ENCODE measurements at places on chromosomes 1 and 21.

DNA sequence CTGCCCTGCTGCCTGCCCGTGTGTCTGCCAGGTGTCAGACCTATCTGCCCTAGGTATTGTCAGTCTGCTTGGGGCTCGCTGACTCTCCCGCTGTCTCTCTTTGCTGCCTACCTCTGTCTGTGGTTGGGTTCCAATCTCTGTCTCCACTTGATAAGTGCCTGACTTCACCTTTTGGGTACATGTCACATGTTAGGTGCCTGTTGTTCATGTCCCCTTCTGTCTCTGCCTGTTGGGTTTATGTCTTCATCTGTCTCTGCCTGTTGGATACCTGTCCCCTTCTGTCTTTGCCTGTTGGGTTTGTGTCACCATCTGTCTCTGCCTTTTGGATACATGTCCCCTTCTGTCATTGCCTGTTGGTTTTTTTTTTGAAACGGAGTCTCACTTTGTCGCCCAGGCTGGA lies 14.6 kb downstream of the RPS6KA1 start:
- DNase-seq, result no peak

DNA sequence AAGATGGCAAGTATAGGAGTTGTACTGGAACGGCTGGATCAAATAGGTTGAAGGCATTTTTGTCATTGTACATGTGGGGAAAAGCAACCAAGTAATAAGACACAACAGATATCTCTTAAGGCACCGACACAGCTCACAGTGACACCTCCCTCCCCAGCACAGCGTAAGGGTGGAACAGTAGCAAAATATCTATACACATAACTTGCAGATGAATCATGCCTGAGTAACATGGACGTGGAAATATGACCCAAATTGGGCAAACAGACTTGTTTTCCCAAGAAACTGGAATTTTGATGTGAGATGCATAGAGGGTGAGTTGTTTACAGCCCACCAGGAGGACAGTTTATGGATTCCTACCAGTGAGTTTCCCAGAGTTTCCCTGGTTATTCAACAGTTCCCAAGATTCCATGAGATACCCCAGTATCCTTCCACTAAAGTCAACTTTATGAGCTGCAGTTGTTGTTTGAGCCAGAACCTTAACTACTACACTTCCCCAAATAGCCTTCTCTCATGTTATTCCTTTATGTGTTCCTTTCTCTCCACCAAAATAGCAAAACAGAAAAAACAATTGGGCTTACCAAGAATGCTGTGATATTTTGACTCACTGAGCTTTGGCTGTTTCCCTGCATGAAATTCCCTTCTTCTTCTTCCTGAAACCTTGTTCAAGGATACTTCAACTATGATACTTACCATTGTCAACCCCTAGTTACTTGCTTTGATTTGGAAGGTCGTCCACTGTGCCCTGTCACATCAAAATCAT lies 7.1 kb upstream of the DR1 start:
- DNase-seq, result no peak

- DNase-seq, result no peak
These were observed 272.9 kb downstream of the ADGRL2 start for GRCh38 chr1:82073659-82074058.

DNA sequence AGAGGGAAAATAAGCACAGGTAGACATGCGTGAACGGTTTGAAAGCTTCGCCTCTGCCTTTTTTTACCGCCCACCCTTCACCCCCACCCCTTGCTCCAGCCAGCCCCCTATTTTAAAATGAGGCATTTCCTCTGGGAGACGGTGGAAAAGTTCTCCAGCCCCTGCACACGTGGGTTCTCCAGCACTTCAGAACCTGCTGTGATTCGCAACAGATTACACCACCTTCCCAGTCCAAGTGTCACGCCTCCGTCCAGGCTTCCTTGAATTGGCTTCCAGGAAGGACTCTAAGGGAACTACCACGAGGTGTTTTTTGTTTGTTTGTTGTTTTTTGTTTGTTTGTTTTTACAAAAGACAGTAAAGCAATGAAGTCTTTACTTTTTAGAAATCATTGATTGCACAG lies 2.6 kb downstream of the LRRC7 start:
- peak; percentile 50 for DNase-seq

DNA sequence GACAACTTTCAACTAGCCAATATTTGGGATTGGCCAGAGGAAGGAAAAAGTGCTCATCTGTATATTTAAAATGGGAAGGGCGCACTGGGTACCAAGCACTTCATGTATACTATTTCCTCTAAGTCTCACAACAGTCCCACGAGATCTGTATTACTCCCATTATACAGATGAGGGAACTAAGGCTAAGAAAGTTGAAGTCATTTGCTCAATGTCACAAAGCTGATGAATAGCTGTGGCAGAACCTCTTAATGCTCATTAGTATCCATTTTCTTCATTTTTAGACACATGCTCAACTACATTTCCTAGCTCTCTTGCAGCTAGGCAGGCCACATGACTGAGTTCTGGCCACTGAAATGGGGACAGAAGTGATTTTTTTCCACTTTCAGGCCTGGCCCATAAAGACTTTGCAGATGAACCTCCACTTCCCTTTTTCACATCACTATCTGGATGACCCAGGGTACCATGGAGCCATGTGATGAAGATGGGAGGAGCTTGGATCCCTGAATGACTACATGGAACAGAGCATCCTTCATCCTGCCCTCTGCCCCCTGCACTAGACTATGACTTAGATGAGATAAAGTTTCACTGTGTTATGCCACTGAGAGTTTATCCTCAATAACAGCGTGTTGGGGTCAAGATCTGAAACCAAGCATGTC lies 31.8 kb downstream of the ATF3 start:
- no peak for DNase-seq

DNA sequence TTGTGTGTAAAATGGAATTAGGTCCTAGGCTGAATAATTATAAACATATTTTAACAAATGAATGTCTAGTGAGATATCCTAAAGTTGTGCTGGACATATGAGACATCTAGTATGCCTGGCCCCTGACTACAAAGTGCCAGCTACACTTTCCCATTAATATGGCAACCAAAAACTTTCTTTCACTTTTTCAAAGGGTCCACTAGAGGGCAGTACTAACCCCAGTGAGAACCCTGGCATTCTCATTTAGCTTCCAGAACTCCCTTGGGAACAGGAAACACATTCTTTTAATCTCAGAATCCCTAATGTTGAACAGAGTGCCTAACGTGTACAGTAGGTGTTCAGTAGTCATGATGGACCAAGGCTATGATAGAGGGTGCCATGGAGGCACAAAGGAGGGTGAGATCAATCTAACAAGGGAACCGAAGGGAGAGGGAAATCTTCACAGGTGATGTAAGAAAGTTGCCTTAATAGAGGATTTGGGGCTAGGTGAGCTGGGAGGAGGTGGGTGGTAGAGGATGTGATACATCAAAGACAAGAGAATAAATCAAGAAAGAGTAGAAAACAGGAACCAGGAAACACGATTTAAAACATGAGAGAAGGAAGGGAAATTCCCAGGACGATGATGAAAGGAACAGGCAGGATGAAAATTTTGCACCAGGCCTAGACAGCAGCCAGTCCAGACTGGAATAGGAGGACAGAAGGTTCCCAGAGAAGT lies 41.6 kb downstream of the NSL1 start:
- peak; percentile 70 for DNase-seq

GRCh38 chr1:44631647-44632539 lies 42.4 kb downstream of the TMEM53 start:
- peak; percentile 94 for DNase-seq
